ENCODE measurements at places on chromosomes 1 and 21.
A peak's percentile ranks its signal among the peaks of the same experiment; 100 is the strongest.

GRCh38 chr1:40362699-40363098 lies 10.8 kb upstream of the SMAP2 start:
- DNase-seq = no peak

- DNase-seq = peak; percentile 47
Observed at GRCh38 chr1:175192111-175192629, 406 bp downstream of the KIAA0040 start.

DNA sequence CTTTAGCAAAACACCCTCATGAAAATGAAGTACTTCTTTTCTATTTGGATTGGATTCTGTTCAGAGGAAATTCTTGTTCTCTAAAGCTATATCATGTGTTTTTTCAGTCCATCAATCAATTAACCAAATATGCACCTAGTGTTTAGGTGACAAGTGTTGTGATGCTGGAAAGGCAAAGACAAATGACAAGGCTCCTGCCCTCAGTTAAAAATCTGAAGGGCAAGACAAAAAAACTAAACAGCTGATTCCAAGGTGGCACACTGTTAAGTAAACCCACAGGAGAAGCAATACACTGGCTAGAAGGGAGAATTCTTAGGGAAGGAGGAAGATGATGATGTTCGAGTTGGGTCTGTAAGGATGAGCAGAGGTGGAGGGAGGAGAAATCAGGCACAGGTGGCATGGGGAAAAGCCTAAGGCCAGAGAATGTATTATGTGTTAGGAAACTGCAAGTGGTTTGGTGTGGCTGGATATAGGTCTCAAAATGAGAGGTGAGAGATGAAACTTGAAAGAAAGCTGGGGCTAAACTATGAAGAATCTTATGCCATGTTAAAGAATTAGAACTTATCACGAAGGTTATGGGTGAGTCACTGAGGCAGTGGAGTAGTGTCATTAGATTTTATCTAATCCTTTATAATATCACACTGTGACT lies 51.8 kb upstream of the GFI1 start:
- DNase-seq = peak; percentile 50

DNA sequence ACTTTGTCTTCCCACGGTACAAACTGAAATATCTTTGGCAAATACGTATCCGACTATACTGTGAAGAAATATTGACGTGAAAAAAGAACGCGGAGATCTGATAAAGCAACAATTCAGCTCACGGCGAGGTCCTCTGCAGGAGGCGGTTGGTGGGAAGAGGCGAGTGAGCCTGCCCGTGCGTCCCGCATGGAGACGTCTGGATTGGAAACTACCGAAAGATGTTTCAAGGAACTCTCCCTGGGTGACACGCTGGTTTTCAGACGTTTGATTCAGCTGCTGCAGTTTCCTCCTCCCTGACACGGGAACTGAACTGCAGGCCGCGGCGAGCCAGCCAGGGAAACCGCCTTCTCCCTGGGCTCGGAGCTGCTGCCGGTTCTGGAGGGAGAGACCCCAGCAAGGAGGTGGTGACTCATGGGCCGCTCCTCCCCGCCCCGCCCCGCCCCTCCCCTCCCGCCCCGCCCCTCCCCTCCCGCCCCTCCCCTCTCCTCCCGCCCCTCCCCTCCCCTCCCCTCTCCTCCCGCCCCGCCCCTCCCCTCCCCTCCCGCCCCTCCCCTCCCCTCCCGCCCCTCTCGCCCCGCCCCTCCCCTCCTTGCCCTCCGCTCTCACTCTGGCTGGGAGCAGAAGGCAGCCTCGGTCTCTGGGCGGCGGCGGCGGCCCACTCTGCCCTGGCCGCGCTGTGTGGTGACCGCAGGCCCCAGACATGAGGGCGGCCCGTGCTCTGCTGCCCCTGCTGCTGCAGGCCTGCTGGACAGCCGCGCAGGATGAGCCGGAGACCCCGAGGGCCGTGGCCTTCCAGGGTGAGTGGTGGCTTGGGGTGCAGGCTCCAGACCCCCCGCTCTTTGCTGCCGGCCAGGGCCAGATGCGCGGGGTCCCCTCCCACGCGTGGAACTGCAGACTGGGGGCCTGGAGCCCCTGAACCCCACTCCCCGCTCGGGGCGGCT lies at the start of gene COL6A1:
TSS of gene COL6A1 (plus strand) at position 620 of the 941 bp plus-strand sequence. CDS start at position 701, 81 bp downstream.
- peak; percentile 80 for DNase-seq

GRCh38 chr1:164712131-164713036 lies 153.4 kb downstream of the PBX1 start:
- DNase-seq = no peak

GRCh38 chr1:175887981-175888428 lies 144.6 kb upstream of the TNR start:
- DNase-seq = peak; percentile 74

- no peak for DNase-seq
Observed at GRCh38 chr1:100449477-100449876, 88.5 kb upstream of the GPR88 start.

GRCh38 chr21:32559006-32559610 lies 26.2 kb downstream of the TCP10L start:
- DNase-seq = no peak

All from GM13977 (cell line).